Stimulated activated memory B cell treated with anti-CD40 and anti-IgM and Interleukin-4, amounts not matched to agents 10 μg/mL and 1 μg/mL and 100 μg/mL, for 72 hours (primary cell): ENCODE measurements at places on chromosomes 3 and 15.

GRCh38 chr3:44021651-44022594 lies 219.8 kb upstream of the TOPAZ1 start:
- ATAC-seq: no peak

DNA sequence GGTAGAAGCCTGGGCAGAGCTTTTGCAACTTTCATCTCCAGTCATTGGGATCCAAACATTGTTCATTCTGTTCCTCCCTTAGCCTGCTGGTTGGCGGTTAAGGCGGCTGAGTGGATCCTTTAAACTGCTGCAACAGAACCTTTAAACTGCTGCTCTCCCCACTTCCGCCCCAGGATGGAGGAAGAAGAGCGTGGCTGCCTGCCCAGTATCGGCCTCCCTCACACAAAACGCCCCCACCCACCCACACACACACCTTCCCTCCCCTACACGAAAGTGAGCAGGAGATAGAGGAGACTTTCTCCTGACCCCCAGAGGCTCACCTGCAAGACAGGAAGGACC lies 460 bp upstream of the ZMAT3 start:
- peak; percentile 46 for ATAC-seq

DNA sequence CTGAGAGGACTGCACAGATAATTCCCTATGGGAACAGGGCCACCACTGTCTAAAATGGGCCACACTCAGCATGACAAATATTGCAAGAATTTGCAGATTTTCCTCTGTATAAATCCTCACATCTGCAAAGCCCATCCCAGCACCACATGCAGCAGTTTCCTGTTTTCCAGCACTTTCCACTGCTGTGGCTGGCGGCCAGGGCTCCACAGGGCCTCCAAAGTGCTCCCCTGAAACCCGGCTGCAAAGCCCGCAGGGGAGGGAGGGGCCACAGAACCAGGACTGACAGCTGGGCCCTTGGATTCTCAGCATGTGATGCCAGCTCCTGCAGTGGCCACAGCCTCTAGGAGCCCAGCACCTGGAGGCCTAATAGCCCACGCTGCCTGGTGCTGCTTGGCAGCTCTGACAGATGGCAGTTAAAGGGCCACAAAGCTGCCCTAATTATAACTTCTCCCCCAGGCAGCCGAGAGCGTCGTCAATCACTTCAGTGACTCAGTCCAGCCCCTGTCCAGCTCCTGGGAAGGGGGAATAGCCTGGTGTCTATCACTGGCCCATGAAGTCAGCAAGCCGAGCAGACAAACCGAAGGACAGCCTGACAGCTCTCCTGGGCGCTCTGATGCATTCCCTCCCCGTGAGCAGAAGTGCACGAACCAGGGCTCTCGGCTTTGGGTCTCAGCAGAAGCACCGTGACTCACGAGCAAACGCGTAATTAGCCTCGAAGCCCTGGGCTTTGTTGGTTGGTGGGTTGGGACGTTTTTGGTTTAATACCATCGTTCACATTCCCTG lies 4.7 kb downstream of the LRRC15 start:
- no peak for ATAC-seq

DNA sequence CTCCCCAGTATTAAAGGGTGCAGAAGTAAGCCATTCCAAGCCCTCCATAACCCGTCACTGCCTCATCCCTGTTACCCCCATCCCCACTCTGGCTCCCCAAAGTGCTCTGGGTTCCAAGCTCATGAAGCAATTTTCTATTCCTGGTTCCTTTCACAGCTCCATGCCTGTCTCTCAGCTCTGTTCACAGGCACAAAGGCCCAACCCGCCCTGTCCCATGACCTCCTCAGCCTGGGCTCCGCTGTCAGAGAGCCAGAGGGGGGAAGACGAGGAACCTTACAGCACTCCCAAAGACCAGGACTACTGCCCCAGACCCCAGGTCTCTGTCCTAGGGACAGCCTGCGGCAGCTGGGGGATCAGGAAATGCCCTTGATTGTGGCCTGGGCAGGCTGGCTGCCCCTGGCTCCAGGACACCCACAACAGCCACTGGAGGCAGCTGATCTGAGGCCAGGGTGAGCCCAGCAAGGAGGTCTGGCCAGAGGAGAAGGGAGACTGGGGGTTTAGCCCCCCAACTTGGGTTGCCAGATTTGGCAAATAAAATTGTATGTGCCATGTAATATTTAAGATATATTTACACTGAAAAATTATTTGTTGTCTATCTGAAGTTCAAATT lies 43.2 kb upstream of the LINGO1 start:
- no peak for ATAC-seq

- peak; percentile 91 for ATAC-seq
Observed at GRCh38 chr3:120795017-120795648, 52.6 kb downstream of the GTF2E1 start.

GRCh38 chr3:49826016-49826415 lies 12.3 kb upstream of the UBA7 start:
- ATAC-seq: no peak

- peak; percentile 76 for ATAC-seq
Observed at GRCh38 chr15:99925661-99926461, 192.6 kb upstream of the LYSMD4 start.
